Head of caudate nucleus (tissue), 42 donors: ENCODE measurements at places on chromosomes 2 and 18.

DNA sequence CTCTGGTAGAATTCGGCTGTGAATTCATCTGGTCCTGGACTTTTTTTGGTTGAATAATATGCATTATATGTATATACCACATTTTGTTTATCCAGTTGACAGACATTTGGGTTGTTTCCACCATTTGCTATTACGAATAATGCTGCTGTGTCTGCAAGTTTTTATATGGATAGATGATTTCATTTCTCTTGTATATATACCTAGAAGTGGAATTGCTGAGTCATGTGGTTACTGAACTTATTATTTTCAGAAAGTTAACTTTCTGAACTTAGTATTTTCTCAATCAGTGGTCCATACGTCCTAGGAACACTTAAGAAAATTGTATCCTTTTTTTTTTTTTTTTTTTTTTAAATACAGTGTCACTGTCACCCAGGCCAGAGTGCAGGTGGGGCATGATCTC lies 63.3 kb downstream of the RIF1 start:
- no peak for DNase-seq

- DNase-seq, result no peak
Measured at GRCh38 chr18:58668211-58668610, 3.1 kb upstream of the MALT1 start.

DNA sequence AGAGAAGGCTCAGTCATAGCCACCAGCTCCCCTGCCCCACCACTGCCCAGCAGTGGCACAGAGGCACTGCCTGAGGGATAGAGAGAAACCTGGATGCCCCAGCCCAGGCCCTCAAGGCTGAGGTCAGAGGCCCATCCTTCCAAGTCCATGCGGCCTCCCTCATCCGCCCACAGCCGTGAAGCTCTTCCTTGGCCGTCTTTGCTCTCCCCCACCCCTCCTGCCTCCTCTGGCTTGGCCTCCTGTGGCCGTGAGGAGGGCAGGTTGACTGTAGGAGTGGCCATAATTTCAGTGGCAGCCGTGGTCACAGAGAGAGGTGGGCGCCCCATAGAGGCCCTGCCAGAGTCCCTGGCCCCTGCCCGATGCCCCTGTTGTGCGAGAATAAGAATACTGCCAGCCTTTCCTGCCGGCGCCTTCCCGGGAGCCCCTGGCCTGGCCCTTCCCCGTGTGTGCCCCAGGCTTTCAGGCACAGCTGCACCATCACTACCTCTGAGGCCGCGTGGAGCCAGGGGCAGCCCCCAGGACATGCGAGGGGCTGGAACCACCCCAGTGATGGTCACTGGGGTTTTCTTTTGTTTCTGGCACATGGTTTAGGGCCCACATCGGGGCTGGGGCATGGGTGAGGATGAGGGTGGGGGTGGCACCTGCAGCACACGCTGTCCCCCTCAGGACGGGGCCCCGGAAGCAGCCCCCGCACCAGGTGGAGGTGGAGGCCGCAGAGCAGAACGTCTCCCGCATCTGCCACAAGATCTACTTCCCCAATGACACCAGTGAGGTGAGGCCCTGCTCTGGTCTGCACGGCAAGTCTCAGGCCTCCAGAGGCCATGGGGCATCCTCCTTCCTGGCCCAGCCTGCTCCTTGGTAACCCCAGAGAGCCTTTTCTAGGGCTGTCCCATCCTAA lies 13.1 kb upstream of the GPR17 start:
- no peak for DNase-seq

DNA sequence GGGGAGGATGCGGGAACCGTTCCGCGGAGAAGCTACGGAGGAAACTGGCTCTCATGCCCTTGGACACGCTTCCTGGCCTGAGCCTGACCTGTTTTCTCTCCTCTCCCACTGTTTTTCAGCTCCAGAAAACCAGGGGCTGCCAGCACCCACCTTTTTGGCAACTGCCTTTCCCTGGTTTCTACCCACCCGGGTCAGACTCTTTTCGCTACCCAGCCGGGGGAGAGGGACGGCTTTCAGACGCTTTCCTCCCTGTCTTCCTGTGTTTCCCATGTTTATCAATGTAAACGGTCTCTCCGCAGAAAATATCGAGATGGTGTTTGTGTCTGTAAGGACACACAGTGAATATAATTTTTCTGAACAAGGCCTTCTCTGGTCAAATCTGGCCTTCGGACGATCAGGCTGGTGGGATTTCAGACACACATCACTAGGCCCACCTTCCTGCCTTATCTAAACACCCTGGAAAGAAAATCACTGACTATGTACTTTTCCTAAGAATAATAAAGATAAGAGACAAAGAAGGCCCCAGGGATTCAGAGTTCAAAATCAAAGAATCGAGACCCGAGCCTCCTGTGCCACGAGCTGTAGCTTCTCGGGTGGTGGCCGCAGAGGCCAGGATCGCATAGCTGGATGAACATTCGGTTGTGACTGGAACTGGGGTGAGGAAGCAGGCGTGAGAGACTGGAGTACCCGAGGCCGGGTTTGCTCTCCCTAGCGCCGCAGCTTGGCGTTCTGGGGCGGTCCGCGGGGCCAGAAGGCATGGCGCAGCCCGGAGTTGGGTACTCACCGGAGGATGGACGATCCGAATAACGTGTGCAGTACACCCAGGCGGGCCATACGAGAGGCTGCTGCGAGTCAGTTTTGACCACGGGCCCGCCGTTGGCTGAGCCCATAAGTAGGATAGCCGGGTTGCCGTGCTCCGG lies 1.7 kb downstream of the EN1 start:
- DNase-seq, result no peak

GRCh38 chr2:2902547-2903281 lies 474.9 kb downstream of the EIPR1 start:
- DNase-seq, result no peak

DNA sequence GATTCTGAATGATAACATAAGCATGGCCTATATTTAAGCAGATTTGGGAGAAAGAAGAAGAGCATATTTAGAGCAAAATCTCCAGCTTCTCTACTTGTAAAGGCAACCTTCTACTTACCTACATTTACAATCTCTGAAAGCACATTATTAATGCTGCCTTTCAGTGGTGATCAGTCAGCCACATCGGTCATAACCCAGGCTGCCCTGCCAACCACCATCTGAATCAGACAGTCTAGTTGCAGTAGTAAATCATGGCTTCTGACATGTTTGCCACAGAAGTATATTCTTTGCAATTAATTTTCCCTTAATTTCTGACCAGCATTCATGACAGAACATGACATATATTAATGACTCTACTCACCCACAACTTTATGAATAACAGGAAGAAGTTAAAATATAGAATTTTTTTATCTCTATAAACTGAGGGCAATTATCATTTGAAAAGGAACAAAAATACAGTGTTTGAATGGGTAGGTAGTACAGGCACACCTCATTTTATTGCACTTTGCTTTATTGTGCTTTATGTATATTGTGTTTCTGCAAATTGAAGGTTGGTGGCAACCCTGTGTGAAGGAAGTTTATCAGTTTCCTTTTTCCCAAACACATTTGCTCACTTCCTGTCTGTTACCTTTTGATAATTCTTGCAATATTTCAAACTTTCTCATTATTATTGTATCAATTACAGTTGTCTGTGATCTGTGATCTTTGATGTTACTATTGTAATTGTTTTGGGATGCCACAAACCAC lies 531.6 kb upstream of the CHAC2 start:
- no peak for DNase-seq
